ENCODE measurements at places on chromosomes 6 and 20.

DNA sequence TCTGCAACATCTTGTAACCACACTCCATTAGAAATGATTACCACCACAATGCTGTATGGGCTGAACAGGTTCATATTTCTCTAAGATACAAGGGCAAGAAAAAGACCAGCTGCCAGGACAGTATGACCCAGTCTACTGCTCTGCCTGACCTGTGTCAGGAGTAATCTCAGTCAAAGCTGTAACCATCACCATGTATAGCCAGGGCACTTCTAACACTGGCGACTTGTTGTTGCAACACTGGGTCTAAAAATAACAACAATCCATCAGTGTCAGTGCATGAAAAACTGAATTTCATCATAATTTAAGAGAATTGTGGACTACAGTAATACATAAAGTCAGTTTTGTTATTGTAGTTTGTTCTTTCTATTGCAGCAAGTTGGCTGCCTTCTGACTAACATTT is 738.6 kb upstream of the ADGRB3 start:
- no peak for DNase-seq

GRCh38 chr20:15603506-15603905 is 969.7 kb downstream of the KIF16B start:
- no peak for DNase-seq

DNA sequence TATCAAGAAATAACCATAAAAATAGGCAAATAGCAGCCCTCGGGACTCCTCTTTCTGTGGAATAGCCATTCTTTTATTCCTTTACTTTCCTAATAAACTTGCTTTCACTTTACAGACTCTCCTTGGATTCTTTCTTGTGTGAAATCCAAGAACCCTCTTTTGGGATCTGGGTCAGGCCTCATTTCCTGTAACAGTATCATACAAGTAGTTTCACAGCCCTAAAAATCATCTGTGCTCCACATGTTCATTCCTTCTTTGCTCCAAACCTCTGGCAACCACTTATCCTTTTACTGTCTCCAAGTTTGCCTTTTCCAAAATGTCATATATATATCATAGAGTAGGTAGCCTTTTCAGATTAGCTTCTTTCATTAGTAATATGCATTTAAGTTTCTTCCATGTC is 13.5 kb upstream of the NT5E start:
- DNase-seq = no peak

- DNase-seq = no peak
Observed at GRCh38 chr6:28323813-28324424, 12.0 kb downstream of the ZSCAN31 start.

DNA sequence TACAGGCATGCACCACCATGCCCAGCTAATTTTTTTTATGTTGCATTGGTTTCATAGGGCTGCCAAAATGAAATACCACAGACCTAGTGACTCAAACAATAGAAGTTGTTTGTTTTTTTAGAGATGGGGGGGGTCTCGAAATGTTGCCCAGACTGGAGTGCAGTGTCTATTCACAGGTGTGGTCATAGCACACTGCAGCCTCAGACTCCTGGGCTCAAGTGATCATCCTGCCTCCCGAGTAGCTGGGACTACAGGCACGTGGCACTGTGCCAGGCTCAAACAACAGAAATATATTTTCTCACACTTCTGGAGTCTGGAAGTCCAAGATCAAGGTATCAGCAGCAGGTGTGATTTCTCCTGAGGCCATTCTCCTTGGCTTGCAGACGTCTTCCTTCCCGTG is 6.6 kb upstream of the SLC16A10 start:
- DNase-seq = no peak

- DNase-seq = no peak
Observed at GRCh38 chr20:40279390-40279789, 409.6 kb downstream of the MAFB start.

- no peak for DNase-seq
Observed at GRCh38 chr6:119312875-119313338, 36.7 kb downstream of the MAN1A1 start.

DNA sequence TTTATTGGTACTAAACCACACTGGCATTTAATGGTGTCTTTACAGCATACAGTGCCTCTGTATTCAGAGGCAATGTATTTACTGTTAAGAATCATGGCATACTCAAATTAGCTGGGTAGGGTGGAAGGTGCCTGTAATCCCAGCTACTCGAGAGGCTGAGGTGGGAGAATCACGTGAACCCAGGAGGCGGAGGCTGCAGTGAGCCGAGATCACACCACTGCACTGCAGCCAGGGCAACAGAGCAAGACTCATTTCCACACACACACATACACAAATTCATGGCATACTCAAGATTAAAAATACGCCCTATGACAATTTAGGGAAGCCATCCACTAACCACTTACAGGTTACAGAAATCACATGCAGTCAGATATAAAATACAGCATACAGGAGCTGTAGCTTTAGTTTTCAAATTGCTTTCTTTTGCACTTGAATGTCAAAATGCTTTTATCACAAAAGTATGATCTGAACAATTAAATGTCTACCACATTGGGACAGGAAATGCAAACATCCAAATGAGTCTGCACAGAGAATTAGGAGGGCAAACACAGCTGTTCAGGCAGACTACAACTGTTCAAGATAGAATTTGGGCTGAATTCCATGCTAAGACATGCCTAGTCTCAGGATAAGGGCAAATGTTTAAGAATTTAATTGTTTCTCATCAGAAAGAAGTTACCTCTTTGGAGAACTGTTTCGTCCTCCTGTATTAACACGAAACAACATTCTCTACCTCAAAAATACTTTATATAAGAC is 36.4 kb downstream of the CSNK2A1 start:
- DNase-seq = no peak

- DNase-seq = no peak
Observed at GRCh38 chr6:20747991-20748390, 213.7 kb downstream of the CDKAL1 start.

DNA sequence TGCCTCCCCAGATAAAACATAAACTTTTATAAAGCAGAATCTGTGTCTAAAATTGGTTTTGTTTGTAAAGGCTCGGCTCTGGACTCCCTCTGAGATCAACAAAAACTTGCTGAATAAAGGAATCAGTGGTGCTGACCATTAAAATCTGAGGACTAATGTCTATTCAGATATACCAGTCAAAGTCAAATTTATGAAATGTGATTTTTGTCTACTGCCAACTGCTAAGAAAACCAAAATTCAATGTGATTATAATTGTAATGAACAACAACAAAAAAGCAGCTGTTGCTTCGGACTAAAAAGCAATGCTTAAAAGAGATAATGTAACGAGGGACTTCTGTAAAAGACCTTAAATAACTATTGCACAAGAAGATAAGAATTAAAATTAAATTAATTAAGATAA is 26.6 kb downstream of the PRKN start:
- no peak for DNase-seq

DNA sequence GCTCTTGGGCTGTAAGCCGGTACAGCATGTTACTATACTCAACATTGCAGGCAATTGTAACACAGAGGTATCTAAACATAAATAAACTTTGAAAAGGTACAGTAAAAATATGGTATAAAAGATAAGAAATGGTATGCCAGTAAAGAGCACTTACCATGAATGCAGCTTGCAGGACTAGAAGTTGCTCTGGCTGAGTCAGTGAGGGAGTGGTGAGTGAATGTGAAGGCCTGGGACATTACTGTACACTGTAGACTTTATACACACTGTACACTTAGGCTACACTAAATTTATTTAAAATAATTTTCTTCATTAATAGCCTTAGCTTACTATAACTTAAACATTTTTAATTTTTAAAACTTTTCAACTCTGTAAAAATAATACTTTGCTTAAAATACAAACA is 37.8 kb upstream of the ANKEF1 start:
- DNase-seq = no peak
